ENCODE measurements at places on chromosomes 5 and 9. TPM values are rescaled to one million over a fixed set of nuclear protein-coding genes. Genes with fewer than 3 reads are reported as not detected.

Gene IRGM
- total RNA-seq, result not detected

Gene GRXCR2
- not detected for total RNA-seq

Gene TLX3
- 1.9 TPM for total RNA-seq

DNA sequence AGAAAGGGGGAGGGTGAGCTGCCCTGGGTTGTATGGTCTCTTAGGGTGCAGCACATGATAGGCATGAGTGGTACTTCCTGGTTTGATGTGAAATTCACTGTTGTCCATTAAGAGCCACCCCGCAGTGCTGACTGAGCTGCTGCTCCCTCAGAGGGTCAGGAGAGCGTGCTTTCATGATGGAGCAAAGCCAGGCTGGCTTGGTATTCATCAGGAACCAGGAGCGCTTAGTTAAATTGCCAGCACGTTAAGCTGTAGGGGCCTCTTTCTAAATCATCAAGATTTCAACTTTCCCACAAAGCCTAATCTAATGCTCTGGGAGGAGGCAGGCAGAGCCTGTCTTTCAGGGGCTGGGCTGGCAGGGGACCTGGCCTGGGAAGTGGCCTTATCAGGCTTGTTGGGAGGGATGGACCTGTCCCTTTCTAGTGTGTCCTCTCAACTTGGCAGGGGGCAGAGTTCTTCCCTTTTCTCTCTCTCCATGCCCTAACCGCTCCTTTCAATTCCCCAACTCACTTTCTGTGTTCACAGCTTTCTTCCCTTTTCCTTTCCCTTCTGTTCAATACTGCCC, 7.9 kb downstream of the CYSTM1 start:
- DNase-seq, result peak; percentile 32

GRCh38 chr9:16152276-16153101, 599.6 kb downstream of the CCDC171 start:
- DNase-seq, result no peak

DNA sequence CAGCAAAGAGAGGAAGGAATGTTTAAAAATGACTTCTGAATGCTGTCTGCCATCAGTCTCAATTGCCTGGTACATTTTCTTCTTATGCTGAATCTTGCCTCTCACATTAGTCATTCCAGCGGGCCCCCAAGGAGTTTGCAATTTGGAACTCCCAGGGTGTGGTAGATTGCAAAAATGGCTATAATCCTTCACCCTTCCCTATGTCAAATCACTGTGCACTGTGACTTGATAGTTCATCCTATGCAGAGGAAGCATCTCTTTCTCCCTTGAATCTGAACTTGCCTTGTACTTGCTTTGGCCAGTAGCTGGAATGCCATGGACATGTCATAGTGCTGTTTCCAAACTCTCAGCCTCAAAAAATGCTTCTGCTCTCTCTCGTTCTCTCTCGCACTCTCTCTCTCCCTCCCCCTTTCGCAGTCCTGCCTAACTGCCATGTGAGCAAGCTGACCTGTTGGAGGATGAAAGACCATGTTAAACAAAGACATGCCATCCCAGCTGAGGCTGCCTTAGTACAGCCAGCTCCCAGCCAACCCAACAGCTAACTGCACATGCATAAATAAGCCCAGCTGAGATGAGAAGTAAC, 284.0 kb upstream of the TLE4 start:
- no peak for DNase-seq

- no peak for DNase-seq
Measured at GRCh38 chr9:87661241-87661640, 64.7 kb upstream of the CTSL start.

DNA sequence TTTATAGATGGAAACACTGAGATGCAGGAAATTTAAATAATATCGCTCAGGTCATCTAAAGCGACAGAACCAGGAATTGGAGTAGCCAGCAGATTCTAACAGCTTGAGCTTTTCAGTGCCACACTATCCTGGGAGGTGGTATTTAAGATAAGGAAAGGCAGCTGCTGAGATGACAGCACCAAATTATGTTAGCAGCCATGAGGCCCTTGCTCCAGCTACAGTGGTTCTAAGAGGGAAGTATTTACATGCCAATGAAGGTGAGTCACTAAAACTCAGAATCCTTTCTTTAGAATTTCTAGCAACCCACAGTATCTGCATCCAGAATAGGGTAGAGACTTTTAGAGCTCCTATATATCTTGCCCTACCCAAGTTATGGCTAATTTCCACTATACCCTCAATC, 127.0 kb upstream of the VLDLR start:
- peak; percentile 48 for DNase-seq

Measured in RPMI7951 (cell line).